ENCODE measurements at places on chromosomes 11 and 22. TPM values are rescaled to one million over a fixed set of nuclear protein-coding genes. Genes with fewer than 3 reads are reported as not detected.

GRCh38 chr22:45629469-45630089 is 42.1 kb upstream of the ATXN10 start:
- H3K36me3 ChIP-seq: no peaks in the 10 kb centered on the region
- peaks cover 16% of the 10 kb centered on the region for H3K4me1 ChIP-seq
- H3K27me3 ChIP-seq: peaks cover 3% of the 10 kb centered on the region
- no peak for DNase-seq

The TMEM191C gene
- total RNA-seq: 0.92 TPM

GRCh38 chr11:102680945-102681344 is 24.6 kb downstream of the MMP27 start:
- DNase-seq: no peak
- H3K4me1 ChIP-seq: no peaks in the 10 kb centered on the region
- no peak overlapping the region for H3K27ac ChIP-seq
- H3K4me3 ChIP-seq: no peak overlapping the region

DNA sequence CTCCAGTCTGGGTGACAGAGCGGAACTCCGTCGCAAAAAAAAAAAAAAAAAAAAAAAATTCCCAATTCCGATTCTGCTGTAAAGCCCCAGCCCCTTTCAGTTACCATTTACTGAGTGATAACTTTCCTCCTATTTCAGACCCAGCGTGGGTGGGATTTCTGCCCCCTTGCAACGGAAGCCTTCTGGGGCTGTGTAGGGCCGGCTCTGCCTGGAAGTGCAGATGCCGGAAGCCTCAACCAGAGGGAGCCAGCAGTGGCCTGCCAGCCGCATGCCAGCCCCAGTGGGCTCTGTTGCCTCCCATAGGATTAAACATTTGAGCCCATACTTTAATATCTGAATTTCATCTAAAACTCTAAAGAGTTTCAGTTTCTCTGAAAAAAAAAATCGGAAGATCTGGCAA is 60.0 kb upstream of the NUP50 start:
- no peak overlapping the region for H3K4me3 ChIP-seq
- no peak overlapping the region for H3K27ac ChIP-seq
- H3K36me3 ChIP-seq: no peaks in the 10 kb centered on the region
- H3K4me1 ChIP-seq: no peaks in the 10 kb centered on the region
- H3K27me3 ChIP-seq: peaks cover 2% of the 10 kb centered on the region
- no peak for DNase-seq

The NLRP14 gene
- 0.13 TPM for total RNA-seq

Data from endothelial cell (in vitro differentiated cells).